ELF-1 (cell line): ENCODE measurements at places on chromosomes 2 and 18.

GRCh38 chr18:24195296-24196053 lies 56.6 kb downstream of the CABYR start:
- no peak for DNase-seq

DNA sequence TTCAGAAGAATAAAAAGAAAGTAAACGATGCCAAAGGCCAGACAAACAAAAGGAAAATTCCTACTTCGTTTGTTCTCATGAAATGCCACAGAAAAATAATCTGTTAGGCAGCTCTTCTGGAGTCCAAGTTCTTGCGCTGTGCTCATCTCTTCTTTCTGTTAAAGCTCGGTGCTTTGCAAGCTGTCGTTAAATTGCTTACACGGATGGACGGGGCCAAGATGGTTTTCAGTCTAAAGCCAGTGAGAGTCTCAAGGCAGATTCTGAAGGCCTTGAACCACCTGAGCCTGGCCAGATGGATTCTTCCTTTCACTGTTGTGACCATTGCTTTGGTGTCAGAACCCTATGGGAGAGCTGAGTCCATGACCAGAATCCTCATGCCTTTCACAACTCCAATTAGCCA lies 97.6 kb upstream of the RMDN2 start:
- DNase-seq, result no peak

DNA sequence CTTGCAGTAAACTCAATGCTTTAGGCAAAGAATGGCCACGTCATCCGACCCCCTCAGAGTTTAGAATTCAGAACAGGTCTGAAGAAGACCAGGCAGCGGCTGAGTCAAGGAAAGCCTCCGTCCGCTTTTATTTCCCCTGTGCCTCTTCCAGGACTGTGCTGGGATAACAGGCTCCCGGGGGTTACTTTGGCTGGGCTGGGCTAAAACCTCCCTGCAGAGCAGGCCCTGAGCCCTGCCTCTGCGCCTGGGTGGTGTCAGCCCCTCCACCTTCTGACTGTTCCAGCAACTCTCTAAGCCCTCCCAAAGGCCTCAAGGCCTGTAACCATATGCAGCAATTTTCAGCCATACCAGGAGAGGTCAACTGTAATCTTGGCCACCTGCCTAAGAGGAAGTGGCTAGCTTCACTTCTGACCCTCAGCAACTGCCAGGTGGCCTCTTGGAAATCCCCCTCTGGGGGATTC lies 166.5 kb downstream of the RPIA start:
- DNase-seq, result peak; percentile 95

DNA sequence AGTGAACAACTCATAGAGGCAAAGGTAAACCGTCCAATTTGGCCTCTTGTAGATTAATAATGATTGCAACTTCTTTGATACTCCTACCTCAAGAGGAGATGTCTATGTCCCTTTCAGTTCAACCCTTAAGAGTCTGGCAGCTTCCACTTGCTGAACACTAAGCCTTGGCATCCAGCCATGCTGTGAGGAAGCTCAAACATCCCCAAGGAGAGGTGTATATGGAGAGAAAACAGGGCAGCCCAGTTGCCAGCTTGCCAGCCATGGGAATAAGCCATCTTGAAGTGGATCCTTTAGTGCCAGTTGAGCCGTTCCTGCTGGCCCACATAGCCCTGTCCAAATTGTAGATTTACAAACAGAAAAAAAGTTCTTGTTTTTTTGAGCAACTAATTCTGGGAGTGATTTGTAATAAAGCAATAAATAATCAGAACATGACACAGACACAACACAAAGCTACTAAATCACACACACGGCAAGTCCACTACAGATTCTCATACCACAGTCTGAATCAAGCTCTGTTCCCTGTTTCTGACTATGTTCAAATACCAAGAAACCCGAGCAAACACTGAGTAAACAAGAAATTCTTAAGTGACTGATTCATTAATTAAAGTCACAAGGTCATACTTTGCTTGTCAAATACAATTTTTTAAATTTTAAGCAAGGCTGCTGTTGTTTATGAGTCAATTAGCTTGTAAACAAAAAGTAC lies 96.1 kb downstream of the PID1 start:
- DNase-seq, result no peak

DNA sequence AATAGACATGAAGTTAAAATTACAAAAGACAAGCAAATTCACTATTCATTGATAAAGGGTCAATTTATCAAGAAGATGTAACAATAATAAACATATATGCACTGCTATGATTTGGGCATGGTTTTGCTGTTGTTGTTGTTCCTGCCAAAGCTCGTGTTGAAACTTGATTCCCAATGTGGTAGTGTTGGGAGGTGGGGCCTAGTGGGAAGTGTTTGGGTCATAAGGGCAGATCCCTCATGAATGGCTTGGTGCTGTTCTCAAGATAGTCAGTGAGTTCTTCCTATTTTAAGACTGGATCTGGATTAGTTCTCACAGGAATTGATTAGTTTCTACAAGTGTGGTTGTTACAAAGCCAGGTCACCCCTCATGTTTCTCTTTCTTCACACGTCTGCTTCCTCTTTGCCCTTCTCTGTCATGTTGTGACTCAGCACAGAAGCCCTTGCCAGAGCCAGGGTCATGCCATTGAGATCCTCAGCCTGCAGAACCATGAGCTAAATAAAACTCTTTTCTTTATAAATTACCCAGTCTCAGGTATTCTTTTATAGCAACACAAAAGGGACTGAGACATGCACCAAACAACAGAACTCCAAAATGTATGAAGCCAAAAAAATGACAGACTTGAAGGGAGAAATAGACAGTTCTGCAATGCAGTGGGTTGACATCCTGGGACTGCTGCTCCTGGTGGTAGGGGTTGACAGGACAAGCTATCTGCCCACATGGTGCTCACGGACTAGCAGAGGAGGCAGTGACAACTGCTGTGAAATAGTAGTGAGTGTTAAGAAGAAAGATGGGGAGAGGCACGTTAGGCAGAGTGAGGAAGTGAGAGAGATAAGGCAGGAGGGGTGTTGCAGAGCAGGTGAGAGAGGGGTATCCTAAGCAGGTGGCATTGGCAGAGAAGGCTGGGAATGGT lies 18.6 kb upstream of the SKA1 start:
- DNase-seq, result peak; percentile 20

- no peak for DNase-seq
Observed at GRCh38 chr18:70074116-70074515, 126.4 kb upstream of the CD226 start.

- DNase-seq, result no peak
Observed at GRCh38 chr18:47410139-47410538, 158.7 kb upstream of the SKOR2 start.

- DNase-seq, result no peak
Observed at GRCh38 chr18:3115447-3116030, 102.6 kb upstream of the LPIN2 start.

DNA sequence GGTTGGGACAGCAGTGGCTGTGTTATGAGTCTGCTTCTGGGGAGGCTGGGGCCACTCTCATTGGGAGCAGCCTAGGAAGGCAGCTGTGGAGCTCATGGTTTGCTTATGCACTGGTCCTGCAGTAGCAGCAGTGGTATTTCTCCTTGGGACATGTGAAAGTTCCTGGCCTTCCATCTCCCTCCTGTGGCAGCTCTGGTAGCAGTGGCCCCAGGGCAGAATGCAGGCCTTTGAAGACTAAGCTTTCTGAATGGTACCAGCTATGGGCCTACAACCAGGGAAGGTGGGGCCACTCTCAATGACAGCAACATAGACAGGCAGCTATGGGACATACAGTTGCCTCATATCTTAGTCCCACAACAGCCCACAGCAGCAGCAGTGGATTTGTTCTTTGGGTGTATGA lies 117.3 kb upstream of the VWC2L start:
- peak; percentile 73 for DNase-seq

DNA sequence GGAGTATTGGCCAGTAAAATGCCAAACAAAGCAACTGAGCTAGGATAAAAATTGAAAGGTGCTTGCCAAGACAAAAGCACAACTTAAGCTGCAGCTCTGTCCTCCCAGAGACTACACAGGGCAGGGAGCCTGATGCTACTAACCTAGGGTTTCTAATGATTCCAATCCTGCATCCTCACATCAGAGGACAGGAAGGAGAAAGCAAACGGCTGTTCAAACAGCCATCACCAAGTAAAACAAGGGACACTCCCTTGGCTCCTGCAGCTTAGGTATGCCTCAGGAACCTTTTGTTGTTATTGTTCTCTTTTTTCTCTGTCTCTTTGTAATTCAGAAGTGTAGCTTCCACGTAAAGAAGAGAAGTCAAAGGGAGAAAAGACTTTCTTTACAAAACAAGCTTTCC lies 99.5 kb downstream of the TCF4 start:
- DNase-seq, result peak; percentile 69

- no peak for DNase-seq
Observed at GRCh38 chr18:77082316-77082955, 50.1 kb downstream of the MBP start.

GRCh38 chr2:105274046-105274445 lies 32.5 kb downstream of the GPR45 start:
- no peak for DNase-seq

DNA sequence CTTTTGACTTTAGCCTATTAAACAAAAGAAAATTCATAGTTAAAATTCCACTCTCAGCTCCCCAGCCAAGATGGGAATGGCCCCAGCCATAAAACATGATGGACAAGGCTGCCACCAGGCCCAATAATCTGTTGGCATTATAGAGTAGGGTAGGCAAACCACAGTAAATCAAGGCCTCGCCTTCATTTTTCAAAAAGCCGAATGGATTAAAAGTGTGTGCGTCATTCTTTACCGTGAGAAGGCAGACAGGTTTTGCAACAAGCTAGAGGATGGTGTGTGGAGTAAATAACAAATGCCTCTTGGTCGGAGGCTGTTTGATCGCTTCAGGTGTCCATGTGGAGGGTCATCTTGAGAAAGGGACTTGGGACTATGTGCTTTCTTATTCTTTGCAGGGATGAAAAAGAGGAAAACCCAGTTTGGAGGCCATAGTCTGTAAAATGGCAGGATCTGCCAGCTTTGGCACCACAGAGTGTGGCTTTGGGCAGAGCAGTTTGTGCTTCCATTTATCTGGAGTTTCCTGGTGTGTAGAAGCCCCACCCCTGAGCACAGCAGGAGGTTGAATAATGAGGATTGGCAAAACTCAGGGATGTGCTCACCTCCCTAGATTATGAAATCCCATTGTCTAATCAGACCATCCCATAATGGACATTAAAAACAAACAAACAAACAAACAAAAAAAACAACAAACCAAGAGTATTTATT lies 57.1 kb upstream of the ITGB6 start:
- no peak for DNase-seq

DNA sequence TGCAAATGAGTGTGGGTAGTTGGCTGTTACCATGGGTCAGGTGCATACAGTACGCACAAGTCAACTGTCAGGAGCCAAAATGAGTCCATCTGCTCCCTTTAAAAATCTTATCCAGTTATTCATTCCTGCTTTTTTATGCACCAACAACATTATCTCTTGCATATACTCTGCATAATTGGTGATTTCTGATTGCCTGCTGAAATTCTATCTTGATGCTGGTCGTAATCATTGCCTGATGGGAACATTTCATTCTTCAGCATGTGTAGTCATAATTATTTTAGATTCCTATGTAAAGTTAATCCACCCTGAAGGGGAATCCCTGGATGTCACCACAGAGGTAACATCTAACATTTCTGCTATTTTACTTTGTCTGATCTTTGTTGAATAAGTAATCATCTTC lies 102.2 kb upstream of the RND3 start:
- no peak for DNase-seq

GRCh38 chr18:30982285-30982992 lies 60.1 kb downstream of the DSC3 start:
- DNase-seq, result no peak

- no peak for DNase-seq
Observed at GRCh38 chr2:100630473-100630977, 67.7 kb downstream of the PDCL3 start.

- DNase-seq, result no peak
Observed at GRCh38 chr2:88115825-88116518, 11.9 kb downstream of the FABP1 start.

- peak; percentile 79 for DNase-seq
Observed at GRCh38 chr2:170409164-170409535, 231.2 kb downstream of the MYO3B start.

DNA sequence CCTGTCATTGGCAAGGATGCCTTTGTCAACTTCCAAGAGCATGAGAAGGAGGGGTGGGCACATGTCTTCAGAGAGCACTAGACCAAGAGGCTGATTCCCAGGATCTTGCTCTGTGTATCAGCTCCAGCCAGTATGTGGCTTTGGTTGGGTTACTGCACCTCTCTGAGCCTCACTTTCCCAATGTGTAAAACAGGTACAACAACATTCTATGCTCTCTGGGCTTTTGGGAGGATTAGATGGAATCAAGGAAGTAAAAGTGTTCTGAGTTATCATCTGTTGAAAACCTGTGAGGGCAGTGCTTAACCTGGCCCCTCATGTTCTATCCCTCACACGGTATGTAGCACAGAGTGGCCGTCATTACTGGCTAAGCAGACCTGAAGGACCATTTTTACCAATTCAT lies 103.9 kb downstream of the FHOD3 start:
- no peak for DNase-seq

DNA sequence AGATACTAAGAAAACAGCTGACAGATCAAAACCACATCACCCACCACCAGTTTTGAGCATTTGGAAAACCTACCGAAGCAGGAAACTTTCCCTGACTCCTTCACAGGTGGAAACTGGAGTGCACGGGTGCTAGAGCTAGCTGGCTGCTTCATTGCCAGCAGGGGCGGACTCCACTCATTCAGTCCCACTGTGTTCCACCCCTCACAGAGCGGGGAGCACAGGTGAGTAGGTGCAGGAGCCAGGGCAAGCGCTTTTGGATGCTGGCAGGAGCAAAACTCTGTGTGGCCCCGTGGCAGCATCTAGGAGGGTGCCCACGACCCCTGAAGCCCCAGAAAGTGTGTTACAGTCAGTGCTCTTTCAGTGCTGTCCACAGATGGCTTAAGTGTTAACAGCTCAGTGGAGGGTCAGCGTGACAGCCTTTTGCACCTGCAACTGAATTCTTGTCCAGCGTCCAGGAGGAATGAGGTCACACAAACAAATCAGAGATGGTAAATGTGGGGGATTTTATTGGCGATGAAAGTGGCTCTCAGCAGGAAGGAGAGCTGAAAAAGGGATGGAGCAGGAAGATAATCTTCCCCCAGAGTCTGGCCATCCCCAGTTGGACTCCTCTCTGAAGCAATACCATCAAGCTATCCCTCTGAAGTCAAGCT lies 71.1 kb downstream of the TMEM163 start:
- no peak for DNase-seq

DNA sequence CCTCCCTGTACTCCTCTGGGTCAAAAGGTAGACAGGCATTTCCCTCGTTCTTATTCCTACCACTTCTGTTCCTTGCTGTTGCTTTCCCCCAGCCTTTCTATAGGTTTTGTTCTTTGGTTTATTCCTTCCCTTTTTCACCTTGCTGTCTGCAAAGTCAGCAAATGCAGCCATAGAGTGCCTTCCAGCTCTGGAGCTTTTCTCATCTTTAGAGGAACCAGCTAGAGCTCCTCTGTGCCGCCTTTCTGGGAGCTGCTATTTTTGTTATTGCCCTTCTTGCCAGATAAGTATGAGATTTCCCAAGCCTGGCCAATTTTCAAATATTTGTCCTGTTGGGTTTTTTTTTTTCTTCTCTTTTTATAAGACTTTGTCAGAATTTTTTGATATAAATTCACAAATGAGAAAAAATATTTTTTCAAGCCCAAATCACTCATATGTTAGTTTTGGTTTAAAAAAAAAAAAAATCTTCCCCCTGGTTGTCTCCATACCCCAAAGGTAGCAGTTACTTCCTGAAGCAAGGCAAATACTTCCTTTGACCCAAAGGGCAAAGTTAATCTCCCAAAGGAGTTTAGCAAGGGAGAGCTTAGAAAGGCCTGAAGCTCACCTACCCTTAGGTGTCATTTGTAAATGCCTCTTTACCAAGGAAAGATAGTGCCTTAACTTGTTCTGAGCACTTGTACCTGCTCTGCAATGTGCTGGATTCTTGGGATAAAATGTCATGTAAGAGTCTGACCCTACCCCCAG lies 5.1 kb upstream of the TTC27 start:
- DNase-seq, result no peak

- DNase-seq, result no peak
Observed at GRCh38 chr2:133675-134593, 87.6 kb upstream of the FAM110C start.
